Stimulated activated CD8-positive, alpha-beta memory T cell treated with anti-CD3 and anti-CD28 coated beads, Interleukin-15, amount 100 ng/mL, for 24 hours (primary cell): ENCODE measurements at places on chromosomes 5 and 9.

DNA sequence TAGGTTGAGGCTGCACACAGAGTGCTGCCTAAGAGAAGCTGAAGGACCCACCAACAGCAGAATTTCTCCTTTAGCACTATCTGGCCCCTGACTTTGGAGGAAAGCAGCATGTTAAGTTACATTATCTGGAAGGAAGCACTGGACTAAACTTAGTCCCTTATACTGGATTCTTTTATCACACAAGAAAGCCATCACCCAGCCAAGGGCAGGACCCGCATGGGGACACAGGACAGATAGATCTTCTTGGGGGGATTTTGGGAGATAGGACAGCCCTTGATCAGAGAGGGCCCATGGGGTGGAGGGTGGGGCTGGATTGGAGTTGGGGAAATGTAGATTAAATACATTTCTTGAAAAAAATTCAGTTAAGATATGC, 14.4 kb downstream of the ANKRD33B start:
- no peak for DNase-seq

DNA sequence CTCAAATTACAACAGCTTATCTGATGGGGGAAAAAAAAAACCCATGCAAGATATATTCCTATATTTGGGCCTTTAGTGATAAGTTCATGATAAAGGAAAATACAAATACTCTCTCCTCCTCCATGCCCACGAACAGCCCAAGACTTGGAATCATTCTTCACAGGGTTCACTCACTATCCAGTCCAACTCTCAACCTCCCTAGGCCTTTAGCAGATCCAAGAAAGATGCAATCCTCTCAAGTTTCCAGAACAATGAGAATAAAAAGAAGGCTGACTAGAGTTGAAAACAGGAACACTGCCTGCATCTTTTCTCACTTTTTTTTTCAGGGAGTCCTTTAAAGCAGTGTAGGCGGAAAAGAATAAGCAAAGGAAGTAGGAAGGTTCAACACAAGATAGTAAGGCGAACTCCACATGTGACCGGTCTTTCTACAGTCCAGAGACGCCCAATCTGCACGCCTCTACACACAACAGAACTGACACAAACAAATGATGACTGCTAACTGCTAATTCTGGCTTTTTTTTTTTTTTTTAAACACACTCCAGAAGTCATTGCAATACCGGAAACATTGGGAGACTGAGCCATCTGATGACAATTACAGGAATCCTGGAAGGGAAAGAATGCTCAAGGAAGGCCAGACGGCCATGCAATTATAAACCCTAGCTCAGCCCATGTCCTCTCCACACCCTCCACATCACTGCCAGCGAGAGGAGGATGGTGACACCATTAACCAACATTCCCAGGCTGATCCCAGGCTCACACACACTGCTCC, 75.4 kb downstream of the BNC2 start:
- DNase-seq = no peak

DNA sequence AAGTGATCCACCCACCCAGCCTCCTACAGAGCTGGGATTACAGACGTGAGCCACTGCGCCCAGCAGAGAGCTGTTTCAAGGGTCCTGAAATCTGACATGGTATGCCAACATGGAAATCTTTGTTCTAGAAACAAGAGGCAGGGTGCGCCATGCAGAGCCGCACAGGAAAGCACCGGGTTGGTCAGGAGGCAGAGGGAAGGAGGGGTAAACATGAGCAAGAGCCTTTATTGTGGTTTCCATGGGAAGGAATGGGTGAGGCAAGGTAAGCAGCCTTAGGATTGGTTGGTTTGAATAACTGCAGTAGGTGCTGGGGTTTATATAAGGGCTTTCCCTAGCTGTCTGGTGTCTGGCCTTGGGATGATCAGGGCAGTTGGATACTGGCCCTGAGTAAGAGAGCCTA, 5.5 kb upstream of the EXOSC2 start:
- no peak for DNase-seq

GRCh38 chr5:132679166-132679565, 5.4 kb downstream of the IL4 start:
- no peak for DNase-seq

DNA sequence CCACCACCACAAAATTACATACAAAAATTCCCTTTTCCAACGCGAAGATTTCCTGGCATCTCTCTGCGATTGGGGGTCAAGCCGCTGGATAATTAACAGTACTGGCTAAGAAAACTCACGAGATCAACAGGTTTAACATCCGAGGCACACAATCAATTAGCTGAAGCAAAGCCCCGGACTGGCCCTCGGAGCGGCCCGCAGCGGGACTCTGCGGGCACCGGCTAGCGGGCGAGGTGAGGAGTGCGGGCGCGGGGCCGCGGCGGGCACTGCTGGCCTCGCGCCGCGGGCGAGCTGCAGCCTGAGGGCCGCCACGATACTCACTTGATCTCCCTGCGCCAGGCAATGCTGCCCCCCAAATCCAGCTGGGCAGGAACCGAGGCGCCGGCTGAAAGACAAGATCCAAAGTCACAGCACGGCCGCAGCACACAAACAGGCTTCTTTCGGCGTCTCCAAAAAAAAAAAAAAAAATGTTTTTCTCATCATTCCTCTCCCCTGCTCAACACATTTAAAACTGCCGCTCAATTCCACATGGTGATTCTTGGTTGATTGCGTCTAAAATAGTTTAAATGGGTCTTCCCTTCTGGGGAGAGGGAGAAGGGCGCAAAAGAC, 210.2 kb downstream of the MEF2C start:
- DNase-seq = no peak

GRCh38 chr5:142767911-142768310, 2.3 kb upstream of the ARHGAP26 start:
- no peak for DNase-seq

GRCh38 chr5:59789197-59789596, 104.3 kb downstream of the PDE4D start:
- DNase-seq = no peak

DNA sequence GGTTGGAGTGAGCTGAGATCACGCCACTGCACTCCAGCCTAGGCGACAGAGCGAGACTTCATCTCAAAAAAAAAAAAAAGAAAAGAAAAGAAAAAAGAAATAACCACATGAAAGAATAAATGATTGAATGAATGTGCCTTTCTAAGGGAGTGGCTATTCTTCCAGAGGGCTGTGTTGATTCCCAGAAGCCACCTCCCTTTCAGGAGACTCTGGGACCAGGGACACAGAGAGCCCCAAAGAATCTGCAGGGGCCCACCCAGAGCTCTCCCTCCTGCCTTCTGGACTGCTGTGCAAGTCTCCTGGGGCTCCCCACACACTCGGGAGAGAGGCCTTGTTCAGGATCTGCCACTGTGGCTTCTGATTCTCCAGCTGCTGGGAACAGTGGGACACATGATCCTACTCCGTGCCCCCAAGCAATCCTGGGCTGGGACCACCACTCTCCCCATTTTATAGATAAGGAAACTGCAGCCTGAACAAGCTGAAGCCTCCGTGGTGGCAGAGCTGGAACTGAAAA, 23.6 kb downstream of the CAMK2A start:
- DNase-seq = no peak

- no peak for DNase-seq
Measured at GRCh38 chr5:64269164-64269563, 103.5 kb downstream of the RNF180 start.

GRCh38 chr9:26919698-26920097, 27.1 kb upstream of the CAAP1 start:
- no peak for DNase-seq

- no peak for DNase-seq
Measured at GRCh38 chr5:96973532-96974401, 37.9 kb downstream of the LNPEP start.

- no peak for DNase-seq
Measured at GRCh38 chr9:101668421-101668820, 70.0 kb downstream of the GRIN3A start.

DNA sequence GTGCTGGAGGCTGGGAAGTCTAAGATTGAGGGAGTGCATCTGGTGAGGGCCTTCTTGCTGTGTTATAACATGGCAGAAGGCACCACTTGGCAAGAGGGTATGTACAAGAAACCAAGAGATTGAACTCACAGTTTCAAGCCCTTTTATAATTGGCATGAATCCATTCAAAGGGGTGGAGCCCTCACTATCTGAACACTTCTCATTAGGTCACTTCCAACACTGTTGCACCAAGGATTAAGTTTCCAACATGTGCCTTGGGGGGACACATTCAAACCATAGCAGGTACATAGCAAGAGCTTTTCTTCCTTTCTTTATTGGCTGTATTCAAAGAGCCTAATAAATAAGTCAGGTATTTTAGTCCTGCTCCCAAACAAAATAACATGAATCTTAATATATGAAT, 62.7 kb downstream of the PRELID2 start:
- no peak for DNase-seq

- no peak for DNase-seq
Measured at GRCh38 chr5:40233268-40233667, 446.4 kb upstream of the PTGER4 start.

- no peak for DNase-seq
Measured at GRCh38 chr5:105956456-105957196, 1714.1 kb downstream of the EFNA5 start.

DNA sequence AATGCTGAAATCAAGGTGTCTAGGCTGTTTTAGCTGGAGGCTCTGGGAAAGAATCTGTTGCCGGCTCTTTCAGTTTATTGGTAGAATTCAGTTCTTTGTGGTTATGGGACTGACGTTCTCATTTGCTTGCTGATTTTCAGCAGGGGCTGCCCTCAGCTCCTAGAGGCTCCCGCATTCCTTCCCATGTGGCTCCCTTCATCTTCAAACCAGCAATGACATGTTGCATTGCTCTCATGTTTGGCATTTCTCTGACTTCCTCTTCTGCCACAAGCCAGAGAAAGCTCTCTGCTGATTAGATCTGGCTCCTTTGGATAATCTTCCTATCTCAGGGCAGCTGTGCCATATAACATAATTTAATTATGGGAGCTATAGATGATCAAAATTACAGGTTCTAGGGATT, 360.3 kb downstream of the LRRC70 start:
- DNase-seq = no peak

DNA sequence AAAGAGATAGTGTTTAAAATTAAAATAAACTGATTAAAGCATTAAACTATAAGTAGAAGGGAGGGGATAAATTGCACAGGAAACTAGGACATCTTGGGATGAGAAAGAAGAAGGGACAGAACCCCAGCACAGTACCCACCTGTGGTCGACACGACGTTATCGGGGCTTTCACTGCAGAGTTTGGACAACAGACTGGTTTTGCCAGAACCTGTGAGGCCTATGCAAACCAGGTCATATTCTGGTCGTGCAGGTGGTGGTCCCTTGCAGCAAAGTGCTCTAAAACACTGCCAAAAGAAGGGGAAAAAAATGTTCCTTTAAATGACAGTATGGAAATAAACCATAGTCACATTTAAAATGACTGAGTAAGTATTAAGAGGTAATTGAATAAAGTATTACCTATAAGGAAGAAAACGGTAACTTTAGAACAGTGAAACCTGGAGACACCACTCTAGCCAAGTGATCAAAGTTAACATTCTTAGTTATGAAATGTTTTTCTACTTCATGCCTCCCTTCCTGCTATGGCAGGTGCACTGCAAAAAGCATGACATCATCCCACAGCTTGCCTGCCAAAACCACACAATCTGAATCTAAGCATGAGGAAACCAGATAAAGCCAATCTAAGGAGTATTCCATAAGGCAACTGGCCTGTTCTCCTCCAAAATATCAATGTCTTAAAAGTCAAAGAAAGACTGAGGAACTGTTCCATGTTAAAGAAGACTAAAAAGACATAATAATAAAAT, 138.6 kb downstream of the ARL15 start:
- no peak for DNase-seq

- DNase-seq = no peak
Measured at GRCh38 chr5:168064933-168065622, 226.4 kb upstream of the WWC1 start.

DNA sequence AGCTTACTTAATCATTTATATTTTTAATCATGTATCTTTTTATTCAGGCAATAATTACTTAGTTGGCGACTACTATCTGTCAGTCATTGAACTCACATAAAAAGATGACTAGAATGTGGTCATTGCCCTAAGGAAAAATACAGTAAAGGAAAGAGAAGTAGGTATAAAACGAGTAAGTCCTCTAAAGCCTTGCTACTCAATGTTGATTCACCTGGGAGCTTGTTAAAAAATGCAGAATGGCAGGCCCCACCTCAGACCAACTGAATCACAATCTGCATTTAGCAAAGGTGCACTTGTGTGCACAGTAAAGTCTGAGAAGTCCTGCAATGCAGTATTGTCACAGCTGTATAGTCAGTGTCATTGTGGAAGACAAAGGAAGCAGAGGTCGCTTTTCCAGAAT, 592.4 kb downstream of the CSNK1G3 start:
- DNase-seq = no peak

DNA sequence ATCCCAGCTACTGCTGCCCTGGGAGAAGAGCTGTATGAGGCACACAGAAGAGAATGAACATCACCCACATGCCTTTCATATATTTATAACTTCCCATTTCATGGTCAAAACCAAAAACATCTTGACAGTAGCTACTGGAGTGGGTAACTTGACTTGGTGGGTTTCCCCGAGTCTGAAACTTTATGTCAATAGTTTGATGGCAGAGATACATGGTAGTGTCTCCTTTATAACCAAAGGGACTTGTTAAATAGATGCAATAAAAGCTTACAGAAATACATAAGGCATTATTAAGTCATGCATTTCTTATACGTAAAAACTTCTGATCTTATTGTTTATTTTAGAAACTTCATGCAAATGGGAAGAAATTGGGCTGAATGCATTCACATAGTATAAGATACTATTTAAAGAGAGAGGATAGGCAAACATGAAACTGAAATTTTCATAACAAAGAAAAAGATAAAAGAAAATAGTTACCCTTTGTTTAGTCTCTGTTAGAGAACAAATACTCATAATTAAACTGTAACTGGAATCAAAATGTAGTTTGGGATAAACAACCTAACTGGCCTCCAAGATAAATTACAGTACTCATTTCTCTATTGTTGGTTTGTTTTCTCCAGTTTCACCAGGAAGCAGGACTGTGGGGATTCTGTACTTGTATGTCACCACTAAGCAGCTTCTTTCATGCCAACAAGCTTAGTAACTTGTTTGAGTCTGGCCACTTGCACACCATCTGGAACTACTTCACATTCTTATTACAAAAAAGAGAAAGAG, 459.3 kb upstream of the MEF2C start:
- DNase-seq = no peak

DNA sequence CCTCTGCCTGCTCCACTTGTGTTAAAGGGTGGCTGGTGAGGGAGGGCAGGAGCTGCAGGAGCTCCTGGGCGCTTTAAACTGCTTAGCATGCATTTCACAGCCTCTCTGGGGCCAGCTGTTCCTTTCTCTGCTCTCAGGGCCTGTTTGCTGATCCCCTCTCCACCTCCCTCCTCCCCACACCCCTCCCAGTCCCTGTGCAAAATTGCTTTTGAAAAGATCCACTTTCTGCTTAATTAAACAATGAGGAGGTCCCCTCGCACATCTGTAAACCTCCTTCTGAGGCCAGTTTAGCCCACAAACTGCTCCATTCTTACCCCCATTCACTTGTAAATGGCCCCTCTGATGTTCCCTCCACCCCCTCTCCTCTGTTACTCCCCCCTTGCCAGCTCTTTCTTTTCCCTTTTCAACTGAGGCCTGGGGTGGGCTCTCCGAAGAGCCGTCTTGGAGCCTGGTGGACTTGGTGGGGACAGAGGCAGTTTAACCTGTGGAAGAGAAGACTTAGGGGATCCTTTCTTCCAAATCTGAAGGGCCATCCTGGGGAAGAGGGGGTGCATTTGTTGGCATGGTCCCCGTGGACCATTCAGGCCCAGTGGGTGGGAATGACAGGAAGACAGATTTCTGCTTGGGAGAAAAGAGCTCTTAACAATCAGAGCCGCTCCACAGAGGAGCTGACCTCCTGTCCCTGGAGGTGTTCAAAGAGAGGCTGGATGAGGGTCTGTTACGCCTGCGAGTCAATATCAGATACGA, 12.0 kb downstream of the URM1 start:
- DNase-seq = no peak
